Right kidney (tissue), 9 donors: ENCODE measurements at places on chromosomes 3 and 15.

GRCh38 chr15:85167568-85167967 is 185.9 kb downstream of the PDE8A start:
- no peak for DNase-seq

DNA sequence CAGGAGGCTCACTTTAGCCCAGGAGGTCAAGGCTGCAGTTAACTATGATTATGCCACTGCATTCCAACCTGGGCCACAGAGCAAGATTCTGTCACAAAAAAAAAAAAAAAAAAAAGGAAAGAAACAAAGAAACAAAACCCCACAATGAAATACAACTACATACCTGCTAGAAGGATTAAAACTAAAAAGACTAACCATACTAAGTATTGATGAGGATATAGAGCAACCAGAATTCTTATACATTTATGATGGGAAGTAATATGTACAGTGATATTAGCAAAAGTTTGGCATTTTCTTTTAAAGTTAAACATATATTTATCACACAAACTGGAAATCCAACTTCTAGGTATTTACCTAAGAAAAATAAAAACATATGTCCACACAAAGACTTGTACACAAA is 40.2 kb upstream of the FOXB1 start:
- no peak for DNase-seq

DNA sequence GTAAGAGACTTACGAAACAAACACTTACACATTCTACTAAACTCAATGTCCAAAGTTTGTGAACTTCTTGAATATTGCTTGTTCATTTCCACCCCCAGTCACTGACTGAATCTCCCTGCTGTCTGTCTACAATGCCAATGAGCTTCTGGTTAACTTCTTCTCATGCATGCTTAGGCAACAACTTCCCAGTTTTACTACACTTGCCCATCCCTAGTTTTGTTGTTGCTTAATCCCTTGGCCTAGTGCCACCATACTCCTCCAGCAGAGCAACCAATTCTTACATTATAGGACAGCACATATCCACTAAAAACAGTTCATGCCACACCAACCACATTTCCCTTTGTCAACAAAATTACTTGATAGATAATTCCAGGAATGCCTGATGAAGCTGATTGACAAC is 40.9 kb upstream of the CCR2 start:
- no peak for DNase-seq

- DNase-seq: no peak
Observed at GRCh38 chr3:6491768-6492167, 369.1 kb upstream of the GRM7 start.

GRCh38 chr3:171799501-171799900 is 10.8 kb downstream of the PLD1 start:
- no peak for DNase-seq

- peak; percentile 86 for DNase-seq
Observed at GRCh38 chr3:49276475-49277382, at the start of gene C3orf62. C3orf62 (minus strand) TSS chr3:49277232; CDS start chr3:49276872, 360 bp downstream.

GRCh38 chr15:92822216-92823144 is 77.6 kb upstream of the CHD2 start:
- peak; percentile 63 for DNase-seq

DNA sequence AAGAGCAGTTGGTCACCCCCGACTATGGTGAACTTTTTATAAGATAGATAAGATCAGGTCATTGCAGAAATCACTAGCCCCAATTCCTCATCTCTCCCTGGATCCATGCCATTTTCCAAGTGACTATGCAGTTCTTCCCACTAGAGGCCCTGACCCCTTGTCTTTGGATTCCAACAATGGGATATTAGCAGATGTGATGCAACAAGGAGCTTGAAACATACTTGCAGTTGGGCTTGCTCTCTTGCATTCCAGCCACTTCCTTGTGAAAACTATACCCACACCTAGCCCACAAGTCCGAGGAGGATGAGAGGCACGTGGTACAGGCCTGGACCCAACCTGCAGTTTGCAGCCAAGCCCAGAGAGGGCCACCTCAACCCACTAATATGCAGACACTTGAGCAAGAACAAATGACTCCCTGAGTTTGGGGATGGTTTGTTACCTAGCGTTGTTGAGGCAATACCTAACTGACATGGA is 60.6 kb downstream of the SUCLG2 start:
- no peak for DNase-seq

DNA sequence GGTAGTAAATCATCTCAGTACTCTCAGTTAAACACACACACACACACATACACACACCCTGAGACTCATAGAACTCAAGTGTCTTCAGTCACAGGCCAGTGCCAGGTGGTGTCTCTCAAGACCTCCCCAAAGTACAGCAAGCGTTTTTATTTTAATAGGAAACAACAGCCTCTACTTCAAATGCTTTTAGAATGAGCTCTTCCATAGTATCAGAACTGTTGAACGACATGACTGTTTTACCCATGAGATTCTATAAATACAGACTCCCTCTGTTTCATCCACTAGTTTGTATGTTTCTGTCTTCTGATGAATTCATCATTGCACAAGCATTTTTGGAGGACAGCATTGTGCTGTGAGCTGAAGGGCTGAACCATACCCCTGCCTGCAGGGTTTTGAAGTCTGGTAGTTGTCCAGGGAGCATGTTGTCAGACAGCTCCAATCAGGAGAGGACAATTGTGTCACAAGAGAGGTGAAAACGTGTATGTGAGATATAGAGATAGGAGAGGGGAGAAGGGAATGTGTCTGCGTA is 201.0 kb upstream of the BCL6 start:
- no peak for DNase-seq

GRCh38 chr15:71330638-71331162 is 215.4 kb downstream of the THSD4 start:
- no peak for DNase-seq

DNA sequence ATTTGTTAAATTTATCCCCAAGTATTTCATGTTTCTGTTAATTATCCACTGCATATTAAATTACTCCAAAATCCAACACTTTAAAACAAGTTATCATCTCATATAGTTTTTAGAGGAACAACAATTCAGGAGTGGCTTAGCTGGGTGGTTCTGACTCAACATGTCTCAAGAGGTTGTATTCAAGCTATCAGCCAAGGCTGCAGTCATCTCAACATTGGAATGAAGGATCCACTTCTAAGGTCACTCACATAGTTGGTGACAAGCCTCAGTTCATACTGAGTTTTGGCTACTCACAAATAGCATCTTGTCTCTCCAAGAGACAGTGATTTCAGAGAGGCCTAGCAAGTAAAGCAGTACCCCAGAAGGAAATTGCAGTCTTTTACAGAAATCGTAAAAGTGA is 134.7 kb downstream of the NR2E3 start:
- no peak for DNase-seq

- no peak for DNase-seq
Observed at GRCh38 chr15:53457479-53457878, 302.0 kb downstream of the WDR72 start.

GRCh38 chr3:67605377-67605776 is 49.0 kb downstream of the SUCLG2 start:
- DNase-seq: no peak

- no peak for DNase-seq
Observed at GRCh38 chr3:71684757-71685386, 40.3 kb downstream of the EIF4E3 start.

DNA sequence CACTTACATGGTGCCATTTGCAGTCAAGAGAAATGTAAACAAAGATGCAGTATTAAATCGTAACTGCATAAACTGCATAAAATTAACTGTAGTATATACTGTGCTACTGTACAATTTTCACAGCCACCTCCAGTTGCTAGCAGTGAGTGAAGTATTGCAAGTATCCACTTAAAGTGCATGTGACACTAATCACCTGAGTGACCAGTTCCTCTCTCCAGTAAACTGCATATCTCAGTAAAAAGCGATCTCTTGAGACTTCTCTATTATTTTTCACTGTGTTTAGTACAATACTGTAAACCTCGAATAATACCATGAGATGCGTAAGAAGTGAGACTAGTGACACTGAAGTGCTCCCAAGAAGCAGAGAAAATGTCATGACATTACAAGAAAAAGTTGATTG is 111.7 kb upstream of the PLXND1 start:
- no peak for DNase-seq

GRCh38 chr15:95162069-95162468 is 930.7 kb downstream of the MCTP2 start:
- no peak for DNase-seq

- DNase-seq: no peak
Observed at GRCh38 chr3:102183623-102184022, 251.2 kb upstream of the ZPLD1 start.

DNA sequence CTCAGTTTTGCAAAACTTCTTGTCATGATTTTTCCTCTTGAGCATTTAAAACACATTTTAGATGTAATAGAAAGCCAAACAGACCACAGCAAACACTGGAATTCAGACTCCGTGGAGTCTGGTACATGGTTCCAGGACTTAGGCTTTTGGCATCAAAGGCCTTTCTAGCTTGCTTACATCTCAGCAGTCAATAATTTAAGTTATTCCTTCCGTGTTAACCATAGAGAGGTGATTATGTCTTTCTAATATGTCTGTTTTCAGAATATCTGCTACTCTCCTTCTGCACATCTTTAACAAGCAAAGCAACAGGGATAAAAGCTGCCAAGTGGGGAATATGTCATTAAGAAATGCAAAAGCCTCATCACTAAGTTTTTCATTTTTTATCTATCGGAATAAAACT is 171.7 kb upstream of the CRBN start:
- DNase-seq: no peak

GRCh38 chr3:175655351-175655750 is 796.2 kb downstream of the NAALADL2 start:
- no peak for DNase-seq

- no peak for DNase-seq
Observed at GRCh38 chr3:175129571-175129970, 270.4 kb downstream of the NAALADL2 start.

GRCh38 chr3:65548848-65549625 is 489.7 kb downstream of the MAGI1 start:
- peak; percentile 81 for DNase-seq

GRCh38 chr3:182947888-182948287 is 32.5 kb downstream of the DCUN1D1 start:
- no peak for DNase-seq

- DNase-seq: no peak
Observed at GRCh38 chr15:77021088-77021481, 26.2 kb downstream of the PSTPIP1 start.

- no peak for DNase-seq
Observed at GRCh38 chr3:24907106-24907505, 412.5 kb upstream of the THRB start.

GRCh38 chr3:26703519-26703918 is 80.9 kb downstream of the LRRC3B start:
- no peak for DNase-seq

DNA sequence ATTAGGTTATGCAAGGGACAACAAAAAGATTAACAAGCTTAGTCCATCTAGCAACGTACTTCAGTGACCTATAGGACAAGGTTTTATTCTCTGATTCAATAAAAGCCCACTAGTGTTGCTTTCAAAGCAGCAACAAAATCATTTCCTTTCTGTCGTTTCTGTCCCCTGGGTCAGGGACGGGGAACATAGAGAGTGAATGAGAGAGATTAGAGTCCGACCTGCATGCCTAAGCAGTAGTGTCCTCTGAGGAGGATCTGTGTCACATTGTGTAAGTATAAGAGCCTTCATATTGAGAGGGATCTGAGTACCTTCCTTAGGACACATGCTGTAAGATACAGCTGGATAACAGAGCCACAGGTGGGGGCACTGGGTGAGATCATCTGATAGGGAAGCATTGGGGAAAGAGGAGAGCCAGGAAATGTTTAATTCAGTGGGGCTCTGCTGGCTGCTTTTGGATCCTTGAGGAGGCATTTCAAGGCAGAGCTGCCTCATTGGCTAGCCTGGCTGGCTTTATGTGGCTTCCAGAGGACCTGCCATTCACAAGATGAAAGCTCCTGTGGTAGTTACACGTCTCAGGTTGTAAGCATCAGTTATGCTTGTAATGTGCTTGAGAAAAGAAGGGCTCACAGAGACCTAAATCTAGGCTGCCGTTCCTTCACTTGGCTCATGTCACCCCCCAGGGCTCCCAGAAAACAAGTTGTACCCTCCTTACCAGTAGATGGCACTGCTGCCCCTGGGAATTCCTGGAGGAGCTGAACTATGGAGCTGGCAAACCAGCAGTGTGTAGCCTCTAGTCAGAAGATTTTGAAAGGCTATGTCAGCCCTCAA is 2.7 kb downstream of the TMEM108 start:
- peak; percentile 65 for DNase-seq

GRCh38 chr15:69386284-69386683 is 27.9 kb upstream of the KIF23 start:
- no peak for DNase-seq

GRCh38 chr15:90907838-90908507 is 4.9 kb downstream of the MAN2A2 start:
- DNase-seq: no peak

- peak; percentile 79 for DNase-seq
Observed at GRCh38 chr15:93088200-93088980, 621 bp downstream of the RGMA start.

DNA sequence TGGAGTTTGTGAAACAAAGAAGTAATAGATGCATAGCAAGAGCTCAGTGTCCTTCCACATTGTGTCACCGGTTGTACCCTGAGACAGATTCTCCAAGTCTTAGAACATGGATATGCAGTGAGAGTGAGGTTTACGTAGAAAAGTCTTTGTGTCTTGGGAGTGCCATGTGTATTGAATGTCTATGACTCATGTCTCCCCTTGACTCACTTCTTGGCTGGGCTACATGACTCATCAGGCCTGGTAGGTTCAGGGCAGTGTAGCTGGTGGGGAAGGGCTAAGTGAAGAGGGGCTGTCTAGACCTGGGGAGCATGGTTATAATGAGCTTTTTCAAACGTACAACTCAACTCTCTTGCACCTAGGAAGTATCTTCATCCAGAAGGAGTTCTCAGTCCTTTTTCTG is 167.4 kb downstream of the GAP43 start:
- no peak for DNase-seq

GRCh38 chr3:150220799-150221198 is 187.3 kb upstream of the TSC22D2 start:
- DNase-seq: no peak

- no peak for DNase-seq
Observed at GRCh38 chr3:56238299-56238698, 230.0 kb downstream of the ERC2 start.

DNA sequence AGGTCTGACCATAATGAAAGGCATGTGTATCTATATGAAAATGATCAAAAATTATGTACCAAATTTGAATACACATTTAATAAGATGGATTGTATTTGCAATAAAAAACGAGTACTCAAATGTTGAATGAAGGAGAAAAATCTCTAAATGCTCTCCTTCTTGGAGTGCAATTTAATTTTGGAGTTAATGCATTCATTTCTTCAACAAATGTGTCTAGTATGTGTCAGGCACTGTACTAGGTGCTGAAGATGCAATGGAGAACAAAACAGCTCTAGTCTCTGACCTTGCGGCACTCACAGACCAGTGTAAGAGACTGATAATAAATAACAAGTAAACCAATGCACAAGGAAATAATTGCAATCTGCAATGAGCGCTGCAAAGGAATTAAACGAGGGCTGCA is 28.8 kb downstream of the CA12 start:
- no peak for DNase-seq
